OCI-LY7 (cell line): ENCODE measurements at places on chromosomes 16 and 17. TPM values are rescaled to one million over a fixed set of nuclear protein-coding genes. Genes with fewer than 3 reads are reported as not detected.
A peak's percentile ranks its signal among the peaks of the same experiment; 100 is the strongest.

The TBC1D3C gene
- not detected in 2 replicates for total RNA-seq

The CDRT4 gene
- 6.2 and 7.1 TPM in 2 replicates for total RNA-seq

The PIK3R5 gene
- 0.68 and 1.5 TPM in 2 replicates for total RNA-seq

The IL34 gene
- total RNA-seq: not detected in 2 replicates

- DNase-seq: no peak
Observed at GRCh38 chr17:9009737-9010136, 11.6 kb upstream of the NTN1 start.

- DNase-seq: peak; percentile 74
Observed at GRCh38 chr17:3944485-3945388, 19.5 kb downstream of the ATP2A3 start.

DNA sequence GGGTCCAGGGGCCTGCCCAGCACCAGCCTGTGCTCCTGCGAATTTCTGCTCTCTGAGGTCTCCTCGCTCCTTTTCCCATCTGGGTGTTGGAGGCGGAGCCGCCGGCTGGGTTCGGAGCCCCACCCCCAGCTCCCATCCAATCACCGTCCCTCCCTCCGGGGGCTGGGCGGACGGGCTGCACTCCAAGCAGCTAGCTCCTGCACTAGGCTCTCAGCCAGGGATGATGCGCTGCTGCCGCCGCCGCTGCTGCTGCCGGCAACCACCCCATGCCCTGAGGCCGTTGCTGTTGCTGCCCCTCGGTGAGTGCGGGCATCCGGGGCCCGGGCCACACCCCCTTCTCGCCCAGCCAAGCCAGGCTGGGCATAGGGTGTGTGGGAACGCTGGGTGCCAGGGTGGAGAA lies at the start of gene NRN1L:
TSS of gene NRN1L (plus strand) at position 202 of the 400 bp plus-strand sequence. CDS start at position 221, 19 bp downstream.
- DNase-seq: no peak

GRCh38 chr17:75511610-75512575 lies 3.4 kb downstream of the CASKIN2 start:
- DNase-seq: no peak

- no peak for DNase-seq
Observed at GRCh38 chr17:64441772-64442540, 7.0 kb upstream of the MILR1 start.

GRCh38 chr16:71895679-71896365 lies 491 bp downstream of the IST1 start:
- DNase-seq: peak; percentile 59

GRCh38 chr17:10217916-10218315 lies 19.5 kb upstream of the GAS7 start:
- DNase-seq: no peak

- no peak for DNase-seq
Observed at GRCh38 chr16:49876716-49877129, 20.8 kb upstream of the ZNF423 start.
